ENCODE measurements at places on chromosomes 12 and 14.

DNA sequence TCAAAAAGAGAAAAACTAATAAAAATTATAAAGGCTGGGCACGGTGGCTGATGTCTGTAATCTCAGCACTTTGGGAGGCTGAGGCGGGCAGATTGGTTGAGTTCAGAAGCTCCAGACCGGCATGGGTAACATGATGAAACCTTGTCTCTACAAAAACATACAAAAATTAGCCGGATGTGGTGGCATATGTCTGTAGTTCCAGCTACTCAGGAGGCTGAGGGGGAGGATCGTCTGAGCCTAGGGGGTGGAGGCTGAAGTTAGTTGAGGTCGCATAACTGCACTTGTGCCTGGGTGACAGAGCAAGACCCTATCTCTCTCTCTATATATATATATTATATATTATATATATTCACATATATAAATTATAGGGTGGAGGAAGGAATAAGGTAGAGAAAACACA is 32.5 kb upstream of the ANO2 start:
- no peak for DNase-seq

- DNase-seq = no peak
These were observed 137.1 kb downstream of the DUSP6 start for GRCh38 chr12:89215196-89215595.

GRCh38 chr12:112741106-112741505 is 50.4 kb upstream of the RPH3A start:
- no peak for DNase-seq

DNA sequence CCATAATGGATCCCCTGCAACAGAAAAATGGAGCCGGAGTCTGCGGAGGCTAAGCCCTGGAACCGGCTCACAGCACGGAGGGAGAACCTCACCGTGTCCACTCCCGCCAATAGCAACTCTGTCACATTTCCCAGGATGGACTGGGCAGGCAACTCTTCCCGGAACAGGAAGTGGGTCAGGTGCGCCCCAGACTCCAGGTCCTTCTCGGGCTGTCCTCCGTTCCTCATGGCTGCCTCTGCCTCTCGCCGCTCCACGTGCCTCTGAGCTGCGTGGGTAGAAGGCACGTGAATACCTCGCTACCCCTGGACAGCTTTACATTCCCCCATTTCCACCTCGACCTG is 2.2 kb downstream of the CYP27B1 start:
- no peak for DNase-seq

GRCh38 chr14:50786751-50787464 is 44.1 kb downstream of the NIN start:
- DNase-seq = peak; percentile 38

GRCh38 chr12:105945880-105946279 is 192.9 kb downstream of the NUAK1 start:
- no peak for DNase-seq
